ENCODE measurements at places on chromosomes 13 and 19. TPM values are rescaled to one million over a fixed set of nuclear protein-coding genes. Genes with fewer than 3 reads are reported as not detected.

The ZNF296 gene
- total RNA-seq = 0.91 TPM

DNA sequence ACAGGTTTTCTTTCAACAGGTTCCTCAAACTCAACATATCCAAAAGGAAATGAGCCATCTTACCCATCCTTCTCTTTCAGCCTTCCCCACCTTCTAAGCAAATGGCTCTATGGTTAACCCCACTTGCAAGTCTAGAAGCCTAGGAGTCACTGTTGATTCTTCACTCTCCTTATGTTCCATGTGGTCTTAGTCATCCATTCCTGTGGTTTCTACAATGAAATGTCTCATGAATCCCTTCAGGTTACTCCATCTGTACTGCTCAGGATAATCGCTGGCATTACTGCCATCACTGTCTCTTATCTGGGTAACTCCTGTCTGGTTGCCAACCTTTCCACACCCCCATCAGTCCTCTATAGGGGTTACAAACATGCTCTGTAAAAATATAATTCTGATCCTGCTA lies 381.3 kb downstream of the ENOX1 start:
- no peak overlapping the region for H3K27ac ChIP-seq
- no peak for DNase-seq
- H3K4me1 ChIP-seq = no peaks in the 10 kb centered on the region
- no peak overlapping the region for H3K4me3 ChIP-seq
- no peaks in the 10 kb centered on the region for H3K27me3 ChIP-seq

- no peak overlapping the region for H3K27ac ChIP-seq
- H3K36me3 ChIP-seq = no peaks in the 10 kb centered on the region
- H3K4me1 ChIP-seq = no peaks in the 10 kb centered on the region
- no peak for DNase-seq
Observed at GRCh38 chr13:109985871-109986450, 199.6 kb upstream of the IRS2 start.

DNA sequence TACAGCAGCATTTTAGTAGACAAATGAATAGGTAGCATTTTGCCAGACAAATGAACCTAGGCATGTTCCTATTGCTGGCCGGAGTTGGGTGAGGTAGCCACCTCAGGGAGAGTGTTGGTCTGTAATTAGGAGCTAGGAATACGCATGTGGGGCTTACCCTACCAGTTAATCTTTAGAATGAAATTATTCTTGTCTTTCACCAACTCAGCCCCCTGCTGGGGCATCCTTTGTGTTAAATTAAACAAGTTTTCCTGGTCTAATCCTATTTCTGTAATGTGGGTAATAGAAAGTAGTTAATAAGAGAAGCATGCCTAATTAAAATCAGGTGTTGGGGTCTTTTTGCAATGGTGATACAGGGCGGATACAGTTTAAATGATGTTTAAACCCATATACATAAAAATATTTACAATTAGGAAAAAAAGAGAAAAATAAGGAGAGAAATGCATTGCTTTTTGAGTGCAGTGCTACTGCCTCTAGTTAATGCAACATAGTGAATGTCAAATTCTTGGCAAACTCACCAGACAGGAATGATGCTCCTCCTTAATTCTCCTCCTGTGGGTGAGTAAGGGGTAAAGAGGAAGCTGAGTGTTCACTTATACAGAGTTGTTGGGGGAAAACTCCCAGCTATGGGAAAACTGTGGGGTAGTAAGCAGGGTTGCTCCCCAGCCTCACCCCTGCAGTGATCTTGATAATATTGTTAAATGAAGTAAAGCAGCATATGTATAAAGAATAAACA lies 276.4 kb upstream of the EDNRB start:
- H3K36me3 ChIP-seq = no peaks in the 10 kb centered on the region
- no peaks in the 10 kb centered on the region for H3K4me1 ChIP-seq
- H3K4me3 ChIP-seq = no peak overlapping the region
- no peaks in the 10 kb centered on the region for H3K27me3 ChIP-seq

The NLRP4 gene
- total RNA-seq = not detected

The EXOC3L2 gene
- 14.8 TPM for total RNA-seq

DNA sequence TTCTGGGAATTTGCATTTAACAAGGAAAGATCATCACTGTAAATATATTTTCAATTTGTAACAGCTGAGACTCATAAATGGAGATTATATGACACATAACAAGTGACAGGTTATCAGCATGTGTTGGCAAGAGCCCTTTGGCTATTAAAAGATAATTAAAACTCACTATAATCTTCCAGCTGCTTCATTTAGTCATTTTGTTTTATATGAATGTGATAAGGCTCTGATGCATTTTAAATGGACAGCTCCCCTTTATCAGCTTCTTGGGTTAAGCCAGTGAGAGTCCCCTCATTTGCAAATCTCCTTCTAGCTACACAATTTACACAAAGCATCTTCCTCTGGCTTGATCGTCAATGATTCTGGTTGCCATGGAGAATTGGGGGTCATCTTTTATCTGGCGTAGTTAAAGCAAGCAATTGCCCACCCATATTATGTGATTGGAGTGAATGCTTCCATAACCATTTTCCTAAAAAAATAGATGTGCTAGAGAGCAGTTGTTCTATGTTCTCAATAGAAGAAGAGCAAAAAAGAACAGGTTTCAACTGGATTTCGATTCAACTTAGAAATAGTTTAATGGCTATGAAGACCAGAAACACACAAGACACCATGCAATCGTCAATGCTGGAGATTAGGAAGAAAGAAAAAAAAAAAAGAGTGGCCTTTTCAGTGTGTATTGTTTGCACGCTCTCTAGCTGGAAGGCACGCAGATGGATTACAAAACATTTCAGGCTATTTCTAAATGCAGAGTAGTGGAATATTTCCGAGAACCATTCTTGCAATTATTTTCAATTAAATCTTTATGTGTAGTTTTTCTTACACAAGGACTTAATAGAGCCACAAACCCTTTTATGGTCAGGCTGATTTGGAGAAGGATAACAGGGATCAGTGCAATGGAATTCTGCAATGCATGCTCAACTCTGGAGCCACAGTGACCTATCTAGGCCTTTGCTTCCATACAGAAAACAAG lies 27.4 kb downstream of the STARD13 start:
- peak overlapping the region; percentile 13 for H3K27ac ChIP-seq
- no peaks in the 10 kb centered on the region for H3K27me3 ChIP-seq
- no peak overlapping the region for H3K4me3 ChIP-seq
- H3K4me1 ChIP-seq = no peaks in the 10 kb centered on the region

GRCh38 chr13:31807090-31807541 lies 67.8 kb downstream of the RXFP2 start:
- no peak for DNase-seq
- H3K4me1 ChIP-seq = no peaks in the 10 kb centered on the region
- no peaks in the 10 kb centered on the region for H3K36me3 ChIP-seq
- H3K27me3 ChIP-seq = no peaks in the 10 kb centered on the region
- no peak overlapping the region for H3K27ac ChIP-seq

GRCh38 chr13:42497798-42498197 lies 76.2 kb upstream of the TNFSF11 start:
- H3K27ac ChIP-seq = no peak overlapping the region
- DNase-seq = no peak
- H3K4me3 ChIP-seq = no peak overlapping the region
- H3K36me3 ChIP-seq = no peaks in the 10 kb centered on the region

The CEACAM7 gene
- total RNA-seq = 0.28 TPM

The OR7D2 gene
- 0.07 TPM for total RNA-seq

The RASL11A gene
- total RNA-seq = 6.8 TPM

The TTYH1 gene
- not detected for total RNA-seq

- no peaks in the 10 kb centered on the region for H3K36me3 ChIP-seq
- DNase-seq = no peak
- peaks cover 7% of the 10 kb centered on the region for H3K4me1 ChIP-seq
- no peaks in the 10 kb centered on the region for H3K27me3 ChIP-seq
- no peak overlapping the region for H3K27ac ChIP-seq
Observed at GRCh38 chr19:31961191-31961590, 384.2 kb upstream of the ZNF507 start.

DNA sequence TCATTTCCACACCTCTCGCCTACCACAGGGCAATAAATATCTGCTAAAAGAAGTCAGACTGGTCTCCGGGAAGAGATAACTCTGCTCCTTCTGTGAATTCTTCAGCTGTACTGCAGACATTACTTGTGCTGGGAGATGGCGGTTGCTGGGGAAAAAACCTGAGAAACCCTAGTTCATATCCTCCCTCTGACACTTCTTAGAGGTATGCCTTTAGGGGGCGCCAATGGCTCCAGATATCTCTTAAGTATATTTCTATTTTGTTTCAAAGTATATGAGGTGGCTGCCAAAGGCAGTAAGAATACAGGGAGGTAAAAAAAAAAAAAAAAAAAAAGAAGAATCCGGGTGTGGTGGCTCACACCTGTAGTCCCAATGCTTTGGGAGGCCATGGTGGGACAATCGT lies 175.2 kb downstream of the PAN3 start:
- no peaks in the 10 kb centered on the region for H3K27me3 ChIP-seq
- H3K27ac ChIP-seq = no peak overlapping the region
- H3K4me3 ChIP-seq = no peak overlapping the region
- no peaks in the 10 kb centered on the region for H3K4me1 ChIP-seq

DNA sequence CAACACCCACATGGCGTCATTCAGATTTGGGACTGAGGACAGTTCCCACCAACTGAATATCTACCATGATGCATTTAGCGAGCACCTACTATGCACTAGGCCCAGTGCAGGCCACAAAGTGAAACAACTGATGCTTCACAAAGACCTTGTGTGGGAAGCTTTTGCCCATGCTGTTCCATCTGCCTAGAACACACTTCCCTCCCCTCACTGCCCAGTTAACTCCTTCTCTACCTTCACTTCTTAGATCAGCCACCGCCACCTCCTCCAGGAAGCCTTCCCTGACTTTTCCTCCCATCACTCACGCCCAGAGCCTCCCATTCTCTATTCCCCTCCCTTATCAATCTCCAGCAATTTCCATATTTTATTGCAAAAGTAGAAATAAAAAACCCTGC lies 25.7 kb downstream of the PTPRS start:
- DNase-seq = no peak
- H3K36me3 ChIP-seq = no peaks in the 10 kb centered on the region
- H3K4me1 ChIP-seq = no peaks in the 10 kb centered on the region
- H3K27me3 ChIP-seq = no peaks in the 10 kb centered on the region
- H3K4me3 ChIP-seq = no peak overlapping the region

The RNF113B gene
- not detected for total RNA-seq

GRCh38 chr13:27182844-27183497 lies 11.4 kb upstream of the USP12 start:
- H3K4me3 ChIP-seq = no peak overlapping the region
- peak; percentile 87 for DNase-seq
- H3K36me3 ChIP-seq = no peaks in the 10 kb centered on the region

- no peak for DNase-seq
- no peaks in the 10 kb centered on the region for H3K27me3 ChIP-seq
- H3K36me3 ChIP-seq = no peaks in the 10 kb centered on the region
- H3K4me1 ChIP-seq = no peaks in the 10 kb centered on the region
- H3K27ac ChIP-seq = no peak overlapping the region
Observed at GRCh38 chr19:43872547-43873336, 45.6 kb downstream of the ZNF283 start.

DNA sequence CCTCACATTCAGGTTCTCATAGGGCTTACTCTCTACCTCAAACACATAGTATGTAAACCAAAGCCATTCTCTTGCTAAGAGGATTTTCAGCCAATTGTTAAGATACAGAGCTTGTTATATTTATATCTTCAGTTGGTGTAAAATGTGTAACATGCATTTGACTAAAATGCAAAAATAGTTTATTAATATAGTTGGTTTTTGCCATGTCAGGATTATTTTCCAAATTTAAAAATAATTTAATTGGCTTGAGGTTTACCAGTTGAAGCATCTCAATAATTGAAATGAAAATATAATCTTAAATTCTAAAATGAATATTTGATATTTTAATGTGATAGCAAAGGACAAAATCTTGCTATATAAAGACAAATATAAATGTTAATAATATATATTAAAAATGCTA lies 7.2 kb downstream of the MICU2 start:
- no peak for DNase-seq
- H3K4me3 ChIP-seq = no peak overlapping the region
- no peaks in the 10 kb centered on the region for H3K27me3 ChIP-seq

- DNase-seq = no peak
- H3K27me3 ChIP-seq = no peaks in the 10 kb centered on the region
- H3K4me1 ChIP-seq = no peaks in the 10 kb centered on the region
- no peak overlapping the region for H3K4me3 ChIP-seq
- H3K27ac ChIP-seq = no peak overlapping the region
- H3K36me3 ChIP-seq = no peaks in the 10 kb centered on the region
Observed at GRCh38 chr13:79228972-79229371, 177.1 kb downstream of the RBM26 start.

DNA sequence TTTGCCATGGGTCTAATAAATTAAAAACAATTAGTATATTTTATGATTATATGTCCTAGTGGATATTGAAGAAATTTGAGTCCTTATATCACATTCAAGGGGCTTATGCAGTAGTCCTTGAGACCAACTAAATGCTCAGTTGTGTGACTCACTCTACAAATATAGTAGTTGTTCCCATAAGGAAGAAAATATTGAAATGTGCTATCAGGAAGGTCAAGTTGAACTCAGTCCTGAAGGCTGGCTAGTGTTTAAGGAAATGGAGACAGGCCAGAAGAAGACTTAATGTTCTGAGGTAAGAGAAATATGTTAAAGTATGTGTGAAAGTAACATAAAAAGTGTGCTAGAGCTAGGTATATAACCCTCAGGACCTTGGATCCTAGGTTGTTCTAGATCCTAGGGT lies 766.1 kb upstream of the GPC6 start:
- no peaks in the 10 kb centered on the region for H3K4me1 ChIP-seq
- no peak overlapping the region for H3K4me3 ChIP-seq

DNA sequence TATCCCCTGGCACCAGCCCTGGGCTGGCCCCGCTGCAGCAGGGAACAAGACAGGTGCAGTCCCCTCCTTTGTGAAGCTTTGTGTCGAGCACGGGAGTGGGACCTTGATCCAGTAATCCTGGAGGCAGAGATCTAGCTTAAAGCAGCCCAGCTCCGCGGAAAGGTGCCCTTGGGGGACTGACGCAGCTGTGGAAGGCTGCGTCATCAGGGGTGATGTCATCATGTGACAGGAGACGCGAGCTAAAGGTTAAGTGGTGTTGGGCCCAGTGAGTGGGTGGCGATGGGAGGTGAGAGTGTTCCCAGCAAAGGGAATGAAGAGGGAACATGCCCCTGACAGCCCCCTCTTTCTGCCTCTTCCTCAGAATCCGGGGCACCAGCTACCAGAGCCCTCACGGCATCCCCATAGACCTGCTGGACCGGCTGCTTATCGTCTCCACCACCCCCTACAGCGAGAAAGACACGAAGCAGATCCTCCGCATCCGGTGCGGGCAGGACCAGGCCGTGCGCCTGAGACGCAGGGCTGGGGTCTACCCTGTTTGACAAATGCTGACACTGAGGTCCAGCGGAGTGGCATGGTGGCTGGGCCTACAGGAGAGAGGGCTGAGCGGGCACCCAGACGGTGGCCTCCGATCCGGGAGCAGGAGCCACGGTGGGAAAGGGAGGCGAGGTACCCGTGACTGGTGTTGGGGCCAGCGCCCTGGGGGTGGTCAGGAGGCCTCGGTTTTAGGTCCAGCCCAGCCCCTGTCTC lies 2.6 kb downstream of the LHB start:
- peaks cover 27% of the 10 kb centered on the region for H3K36me3 ChIP-seq
- H3K27me3 ChIP-seq = no peaks in the 10 kb centered on the region
- H3K4me3 ChIP-seq = no peak overlapping the region
- H3K27ac ChIP-seq = no peak overlapping the region
- peaks cover 3% of the 10 kb centered on the region for H3K4me1 ChIP-seq
